GOT3 (cell line): ENCODE measurements at places on chromosomes 7 and 10.

DNA sequence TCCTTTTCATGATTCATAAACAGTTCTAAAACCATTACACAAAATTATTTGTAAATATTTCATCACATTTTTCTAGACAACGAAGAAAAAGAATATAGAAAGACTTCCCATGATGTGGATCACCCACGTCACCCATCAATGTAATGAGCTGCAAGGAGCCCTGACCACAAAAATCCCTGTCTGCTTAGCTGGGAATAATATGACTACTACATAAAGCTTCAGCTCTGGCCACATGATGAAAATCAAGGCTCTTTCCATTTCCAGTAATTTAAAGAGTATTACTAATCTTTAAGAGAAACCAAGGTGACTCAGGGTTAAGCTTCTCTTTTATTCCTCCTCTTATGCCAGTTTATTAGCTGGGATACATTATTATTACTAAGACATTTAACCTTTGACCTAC lies 180.8 kb upstream of the CACNA2D1 start:
- DNase-seq, result no peak

- no peak for DNase-seq
Observed at GRCh38 chr10:48444861-48445841, 138.7 kb downstream of the MAPK8 start.

DNA sequence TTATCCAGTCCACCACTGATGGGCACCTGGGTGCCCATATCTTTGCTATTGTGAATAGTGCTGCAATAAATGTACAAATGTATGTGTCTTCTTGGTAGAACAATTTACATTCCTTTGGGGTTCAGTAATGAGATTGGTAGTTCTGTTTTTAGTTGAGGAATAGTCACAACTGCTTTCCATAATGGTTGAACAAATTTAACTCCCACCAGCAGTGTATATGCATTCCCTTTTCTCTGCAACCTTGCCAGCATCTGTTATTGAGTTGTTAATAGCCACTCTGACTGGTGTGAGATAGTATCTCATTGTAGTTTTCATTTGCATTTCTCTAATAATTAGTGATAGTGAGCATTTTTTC lies 27.8 kb downstream of the COA1 start:
- DNase-seq, result no peak

DNA sequence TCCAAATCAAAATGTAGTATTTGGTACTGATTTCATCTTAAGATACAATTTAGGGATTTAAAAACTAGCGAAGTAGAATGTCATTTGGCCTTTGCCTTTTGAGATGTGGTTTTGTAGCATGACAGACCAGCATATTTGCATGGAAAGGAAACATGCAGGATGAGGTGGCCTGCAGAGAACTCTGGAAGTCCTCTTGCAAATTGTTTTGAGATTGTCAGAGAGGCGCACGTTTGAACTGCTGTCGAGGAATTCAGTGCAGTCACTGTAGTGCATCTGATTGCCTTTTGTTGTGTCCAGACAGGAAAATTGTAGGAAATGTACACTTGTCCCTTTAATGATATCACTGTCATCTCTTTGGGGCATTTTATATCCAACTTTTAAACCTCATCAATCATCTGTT lies 136.7 kb downstream of the CELF2 start:
- DNase-seq, result no peak

GRCh38 chr10:13993169-13993568 lies 337.6 kb downstream of the FRMD4A start:
- DNase-seq, result no peak

DNA sequence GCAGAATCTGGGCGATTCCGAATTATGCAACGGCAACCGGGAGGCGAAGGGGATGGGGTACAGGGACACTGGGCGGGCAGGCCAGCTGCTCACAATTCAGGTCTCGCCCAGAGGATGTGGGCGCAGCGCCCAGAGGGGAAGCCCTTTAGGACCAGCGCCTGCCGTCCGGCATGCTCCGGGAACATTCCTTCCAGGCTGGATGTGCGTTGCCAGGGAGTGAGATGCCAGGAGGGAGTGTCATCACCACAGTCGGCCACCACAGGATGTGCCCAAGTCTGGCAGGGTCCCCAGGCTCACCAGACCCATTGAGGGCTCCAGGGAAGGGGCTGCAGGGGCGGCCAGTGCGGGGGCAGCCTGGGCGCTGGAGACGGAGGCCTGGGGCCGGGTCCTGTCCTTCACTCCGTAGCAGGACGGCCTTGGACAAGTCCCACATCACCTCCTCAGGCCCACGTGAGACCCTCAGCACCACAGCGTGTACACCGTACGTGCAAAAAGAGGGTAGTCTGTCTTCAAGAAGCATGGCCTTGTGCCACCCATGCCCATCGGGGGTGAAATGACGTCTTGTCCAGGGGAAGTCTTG lies 63.9 kb downstream of the FOXL3 start:
- DNase-seq, result no peak

DNA sequence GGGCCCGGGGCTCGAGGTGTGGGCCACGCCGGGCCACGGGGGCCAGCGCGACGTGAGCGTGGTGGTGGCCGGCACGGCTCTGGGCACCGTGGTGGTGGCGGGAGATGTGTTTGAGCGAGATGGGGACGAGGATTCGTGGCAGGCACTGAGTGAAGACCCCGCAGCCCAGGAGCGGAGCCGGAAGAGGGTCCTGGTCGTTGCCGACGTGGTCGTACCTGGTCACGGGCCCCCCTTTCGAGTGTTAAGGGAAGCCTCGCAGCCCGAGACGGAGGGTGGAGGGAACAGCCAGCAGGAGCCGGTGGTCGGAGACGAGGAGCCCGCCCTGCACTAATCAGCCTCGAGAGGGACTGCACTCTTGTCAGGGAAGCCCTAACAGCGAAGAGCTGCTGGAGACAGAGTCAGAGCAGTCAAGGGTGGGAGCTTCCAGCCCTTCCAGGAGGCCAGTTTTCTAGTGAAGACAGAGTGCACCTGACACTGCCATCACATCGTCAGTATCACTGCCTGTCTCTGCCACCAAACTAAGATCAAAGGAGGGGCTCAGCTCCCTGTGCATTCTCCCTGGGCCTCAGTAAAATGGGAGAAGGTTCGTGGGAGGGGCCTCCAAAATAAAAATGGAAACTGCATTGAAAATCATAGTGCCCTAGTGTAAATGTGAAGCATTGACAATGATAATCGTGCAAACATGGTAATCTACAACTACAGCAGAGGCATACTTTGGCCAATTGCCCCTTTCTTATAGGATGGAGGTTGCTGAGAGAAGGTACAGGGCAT lies 1.3 kb downstream of the MBLAC1 start:
- DNase-seq, result no peak

DNA sequence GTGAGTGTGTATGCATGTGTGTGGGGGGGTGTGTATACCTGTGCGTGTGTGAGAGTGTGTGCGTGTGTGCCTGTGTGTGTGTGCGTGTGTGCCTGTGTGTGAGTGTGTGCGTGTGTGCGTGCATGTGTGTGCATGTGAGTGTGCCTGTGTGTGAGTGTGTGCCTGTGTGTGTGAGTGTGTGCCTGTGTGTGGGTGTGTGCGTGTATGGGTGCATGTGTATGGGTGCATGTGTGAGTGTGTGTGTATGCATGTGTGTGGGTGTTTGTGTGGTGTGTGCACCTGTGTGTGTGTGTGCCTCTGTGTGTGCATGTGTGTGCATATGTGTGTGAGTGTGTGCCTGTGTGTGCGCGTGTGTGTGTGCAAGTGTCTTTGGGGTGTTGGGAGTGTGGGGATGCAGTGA lies 6.4 kb downstream of the ANTXRL start:
- DNase-seq, result no peak

GRCh38 chr10:85609509-85609908 lies 757.1 kb downstream of the GRID1 start:
- DNase-seq, result no peak

GRCh38 chr10:28541717-28542365 lies 8.9 kb downstream of the WAC start:
- no peak for DNase-seq

GRCh38 chr7:40621592-40621998 lies 486.8 kb downstream of the SUGCT start:
- DNase-seq, result no peak

DNA sequence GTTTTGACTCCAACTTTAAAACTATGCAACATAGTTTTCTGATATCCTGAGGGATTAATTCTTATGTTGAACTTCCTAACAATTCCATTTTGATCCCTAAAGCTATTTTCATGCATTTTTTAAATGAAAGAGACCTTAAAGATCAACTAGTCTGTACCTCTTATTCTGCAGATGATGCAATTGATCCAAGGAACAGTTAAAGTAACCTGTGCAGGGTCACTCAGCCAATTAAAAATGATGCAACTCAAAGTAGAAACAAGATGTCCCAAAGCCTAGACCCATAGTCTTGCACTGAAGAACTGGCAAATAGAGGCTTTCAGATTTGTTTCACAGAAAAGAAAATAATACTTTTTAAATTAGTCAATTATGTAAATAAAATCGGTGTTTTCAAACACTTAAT lies 86.3 kb downstream of the IMMP2L start:
- DNase-seq, result no peak

DNA sequence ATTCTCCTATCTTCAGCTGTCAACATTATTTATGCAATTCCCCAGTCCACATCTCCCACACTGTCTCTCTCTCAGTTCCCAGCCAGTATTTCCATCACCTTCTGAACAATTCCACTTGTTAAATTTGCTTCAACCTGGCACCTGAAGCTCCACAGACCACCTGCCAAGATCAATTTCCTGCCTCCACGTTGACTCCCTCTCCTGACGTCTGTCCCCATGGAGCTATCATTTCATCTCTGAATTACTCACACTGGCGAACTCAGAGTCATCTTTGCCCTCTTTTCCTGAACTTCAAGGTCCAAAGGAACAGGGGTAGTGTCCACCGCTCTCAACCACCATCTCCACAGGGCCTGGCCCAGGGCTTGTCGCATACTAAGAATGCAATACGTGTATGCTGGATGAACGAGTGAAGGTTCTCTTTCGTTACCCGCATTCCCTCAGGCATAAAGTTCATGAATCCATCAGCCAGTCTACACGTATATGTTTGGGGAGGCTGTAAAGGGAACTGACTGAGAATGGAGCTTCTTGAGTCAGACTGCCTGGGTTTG lies 183.3 kb downstream of the JCAD start:
- DNase-seq, result no peak

- DNase-seq, result no peak
Observed at GRCh38 chr7:32073533-32073932, 3.3 kb upstream of the PDE1C start.

DNA sequence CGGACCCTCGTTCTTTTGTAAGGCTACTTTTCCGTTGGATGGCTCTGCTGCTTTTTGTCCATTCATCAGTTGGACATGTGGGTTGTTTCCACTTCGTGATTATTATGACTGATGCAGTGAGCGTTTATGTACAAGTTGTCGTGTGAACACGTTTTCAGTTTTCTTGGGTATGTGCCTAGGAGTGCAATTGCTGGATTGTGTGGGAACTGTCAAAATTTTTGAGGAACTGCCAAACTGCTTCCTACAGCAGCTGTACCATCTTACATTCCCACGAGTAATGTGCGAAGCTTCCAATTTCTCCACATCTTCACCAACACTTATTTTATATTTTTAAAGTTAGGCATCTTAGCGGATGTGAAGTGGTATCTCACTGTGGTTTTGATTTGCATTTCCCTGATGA lies 10.4 kb downstream of the FKBP6 start:
- DNase-seq, result no peak

- DNase-seq, result no peak
Observed at GRCh38 chr10:57579926-57580325, 687.8 kb downstream of the IPMK start.

GRCh38 chr7:142111499-142111898 lies at the start of gene MGAM2:
TSS of gene MGAM2 (plus strand) at chr7:142111718. CDS start at chr7:142116874, 5,156 bp downstream.
- no peak for DNase-seq

GRCh38 chr10:34423673-34424625 lies 391.1 kb downstream of the PARD3 start:
- no peak for DNase-seq

GRCh38 chr7:6443372-6443941 lies 4.3 kb downstream of the DAGLB start:
- DNase-seq, result no peak

DNA sequence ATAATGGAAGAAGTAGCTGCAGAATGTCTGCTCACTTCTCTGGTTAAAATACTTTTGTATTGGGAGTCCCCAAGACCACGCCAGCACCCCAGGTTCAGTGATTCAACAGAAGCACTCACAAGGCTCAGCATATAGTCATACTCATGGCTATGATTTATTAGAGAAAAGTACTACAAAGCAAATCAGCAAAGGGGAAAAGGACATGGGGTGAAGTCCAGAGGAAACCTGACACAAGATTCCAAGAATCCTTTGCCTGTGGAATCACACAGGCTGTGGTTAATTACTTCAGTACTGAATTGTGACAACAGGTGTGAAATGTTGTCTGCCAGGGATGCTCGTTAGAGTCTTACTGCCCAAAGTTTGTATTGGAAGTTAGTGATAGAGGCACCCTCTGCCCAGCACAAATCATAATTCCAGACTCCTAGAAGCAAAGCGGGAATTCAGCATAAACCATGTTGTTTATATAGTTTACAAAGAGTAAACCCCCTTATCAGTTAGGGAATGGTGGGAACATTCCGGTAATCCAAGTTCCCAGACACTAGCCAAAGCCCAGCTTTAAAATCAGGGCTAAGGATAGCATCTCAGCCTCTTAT lies 79.4 kb downstream of the HYCC1 start:
- no peak for DNase-seq

GRCh38 chr10:104472505-104472904 lies 118.9 kb downstream of the CFAP58 start:
- DNase-seq, result no peak

- DNase-seq, result no peak
Observed at GRCh38 chr10:75404815-75405597, 3.4 kb upstream of the ZNF503 start.

GRCh38 chr10:102261196-102261595 lies 15.9 kb downstream of the GBF1 start:
- DNase-seq, result no peak

DNA sequence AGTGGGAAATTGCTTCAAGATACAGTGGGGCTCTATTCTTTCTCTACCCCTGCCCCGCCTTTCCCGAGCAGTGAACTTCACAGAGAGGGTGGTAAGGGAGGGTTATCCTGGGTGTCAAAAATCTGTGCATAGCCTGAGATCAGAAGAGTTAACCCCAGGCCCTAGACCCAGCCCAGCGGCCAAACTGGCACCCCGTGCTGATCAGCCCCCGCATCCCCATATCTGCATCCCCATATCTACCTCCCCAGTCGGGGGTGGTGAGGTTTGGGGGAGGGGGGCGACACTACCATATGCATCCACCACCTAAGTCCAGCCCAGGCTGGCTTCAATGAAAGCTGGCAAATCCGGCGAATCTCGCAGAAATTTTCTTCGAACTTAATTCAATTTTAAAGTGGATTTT lies 7.0 kb upstream of the DLX6 start:
- DNase-seq, result no peak

GRCh38 chr10:96292971-96293920 lies 11.0 kb upstream of the DNTT start:
- no peak for DNase-seq
